ENCODE measurements at places on chromosomes 3 and 15. TPM values are rescaled to one million over a fixed set of nuclear protein-coding genes. Genes with fewer than 3 reads are reported as not detected.
A peak's percentile ranks its signal among the peaks of the same experiment; 100 is the strongest.

DNA sequence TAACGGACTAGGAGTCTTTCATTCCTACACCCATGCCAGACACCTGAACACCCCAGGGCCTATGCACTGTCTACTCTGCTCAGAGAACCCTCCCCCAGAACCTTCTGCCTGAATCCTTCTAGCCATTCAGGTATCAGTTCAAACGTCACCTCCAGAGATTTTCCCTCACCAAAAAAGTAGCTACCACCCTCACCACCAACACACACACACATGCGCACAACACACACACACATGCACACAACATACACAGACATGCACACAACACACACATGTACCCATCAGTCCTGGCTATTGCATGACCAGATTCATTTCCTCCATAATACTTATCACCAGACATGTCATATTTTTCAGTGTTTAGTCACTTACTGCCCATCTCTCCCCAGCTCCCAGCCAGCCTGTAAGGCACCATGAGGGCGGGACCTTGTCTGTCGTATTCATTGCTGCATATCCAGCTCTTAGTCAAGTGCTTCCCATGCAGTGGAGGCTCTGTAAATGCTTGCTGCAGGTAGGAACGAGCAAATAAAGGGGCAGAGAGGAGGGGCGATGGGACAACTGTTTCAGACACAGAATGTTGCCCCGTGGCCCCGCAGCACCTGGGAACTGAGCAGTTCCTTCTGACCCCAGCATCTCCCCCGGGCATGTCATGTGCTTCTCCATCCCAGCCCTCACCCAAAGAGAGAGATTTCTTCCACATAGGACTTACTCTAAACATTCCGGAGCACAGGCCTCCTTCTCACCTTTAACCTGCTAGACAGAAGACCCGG is 29.2 kb downstream of the XXYLT1 start:
- DNase-seq, result no peak

GRCh38 chr15:35624881-35625280 is 78.9 kb upstream of the DPH6 start:
- peak; percentile 88 for DNase-seq

- no peak for DNase-seq
Measured at GRCh38 chr3:8856071-8856470, 86.7 kb upstream of the OXTR start.

DNA sequence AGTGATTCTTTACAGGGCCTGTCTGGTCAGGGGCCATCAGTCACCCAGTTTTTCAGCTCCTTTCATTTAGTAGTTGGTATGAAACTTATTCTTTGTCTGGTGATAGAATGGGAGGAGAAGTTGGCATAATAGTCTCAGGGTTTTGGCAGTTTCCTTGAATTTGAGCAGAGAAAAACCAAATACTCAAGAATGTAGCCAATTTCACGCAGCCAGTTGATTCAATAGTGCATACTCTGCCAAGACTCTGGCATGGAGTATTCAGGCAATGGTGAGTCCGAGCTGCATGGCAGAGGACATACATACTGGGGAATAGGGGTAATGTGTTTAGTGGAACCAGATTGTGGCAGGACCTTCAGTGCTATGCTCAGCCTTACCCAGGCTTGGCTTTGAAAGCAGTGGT is 118.3 kb downstream of the GALK2 start:
- DNase-seq, result no peak

GRCh38 chr15:41561777-41562145 is 2.7 kb downstream of the TYRO3 start:
- DNase-seq, result no peak

- no peak for DNase-seq
Measured at GRCh38 chr3:124177071-124177470, 185.1 kb upstream of the ROPN1 start.

- DNase-seq, result no peak
Measured at GRCh38 chr3:46484911-46485778, 12.6 kb upstream of the RTP3 start.

- no peak for DNase-seq
Measured at GRCh38 chr3:55143336-55143735, 215.5 kb upstream of the LRTM1 start.

DNA sequence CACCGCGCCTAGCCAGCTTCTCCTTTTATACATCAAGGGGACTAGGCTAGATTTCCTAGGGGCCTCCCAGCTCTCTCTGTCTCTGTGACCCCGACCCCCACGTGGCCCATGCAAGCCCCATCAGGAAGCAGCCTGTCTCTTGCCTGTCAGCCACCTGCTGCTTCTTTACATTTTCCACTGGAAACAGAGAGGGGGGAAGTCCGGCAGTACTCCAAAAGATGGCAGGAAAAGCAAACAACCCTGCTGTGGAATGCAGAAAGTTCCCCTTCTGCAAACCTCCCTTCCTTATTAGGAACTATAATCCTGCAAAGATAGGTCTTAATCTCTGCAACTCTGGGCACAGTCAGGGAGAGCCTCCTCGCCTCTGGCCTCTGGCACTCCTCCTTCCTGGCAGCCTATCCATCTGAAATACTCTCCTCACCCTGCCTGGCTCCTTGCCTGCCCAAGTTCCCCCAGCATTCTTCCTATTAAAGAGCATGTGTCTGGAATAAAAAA is 47.4 kb upstream of the HACD2 start:
- no peak for DNase-seq

Gene ARPP21
- not detected for total RNA-seq

Gene SAMD7
- total RNA-seq, result not detected

Gene AADACL2
- not detected for total RNA-seq

Gene GPR62
- total RNA-seq, result not detected

Data from renal cortical epithelial cell (primary cell).